ENCODE measurements at places on chromosomes 1 and 21.

DNA sequence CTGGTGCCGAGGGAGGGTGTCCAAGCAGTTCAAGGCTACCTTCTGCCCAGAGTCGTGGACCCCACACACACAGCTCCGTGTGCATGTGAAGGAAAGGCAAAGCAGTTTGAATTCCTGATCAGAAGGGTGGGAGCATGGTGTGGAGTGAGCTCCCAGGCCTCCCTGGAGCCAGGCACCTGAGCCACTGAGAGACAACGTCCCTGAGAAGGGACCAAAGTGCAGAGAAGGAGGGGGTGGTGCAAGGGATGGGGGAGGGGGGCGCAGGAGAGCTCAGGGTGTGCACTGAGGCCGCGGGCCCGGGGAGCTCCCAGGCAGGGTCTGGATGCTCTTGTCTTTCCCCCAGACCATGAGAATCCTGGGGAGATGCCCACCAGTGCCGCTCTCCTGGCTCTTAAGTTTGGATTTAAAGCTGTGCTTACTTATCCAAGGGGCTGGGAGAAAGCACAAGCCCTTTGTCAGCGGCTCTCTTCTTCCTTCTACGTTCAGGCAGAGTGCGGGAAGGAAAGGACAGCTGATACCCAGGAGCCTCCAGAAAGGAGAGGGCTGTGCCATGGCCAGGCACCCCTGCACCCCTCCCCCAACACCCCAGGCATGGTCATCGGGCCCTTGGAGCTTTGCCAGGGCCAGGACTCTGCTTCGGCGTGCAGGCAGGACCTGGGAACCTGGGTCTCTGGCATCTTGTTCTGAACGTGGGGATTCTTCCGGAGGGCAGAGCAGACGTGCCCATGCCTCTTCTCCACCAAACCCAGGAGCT lies 24.1 kb downstream of the ACTA1 start:
- DNase-seq: no peak

DNA sequence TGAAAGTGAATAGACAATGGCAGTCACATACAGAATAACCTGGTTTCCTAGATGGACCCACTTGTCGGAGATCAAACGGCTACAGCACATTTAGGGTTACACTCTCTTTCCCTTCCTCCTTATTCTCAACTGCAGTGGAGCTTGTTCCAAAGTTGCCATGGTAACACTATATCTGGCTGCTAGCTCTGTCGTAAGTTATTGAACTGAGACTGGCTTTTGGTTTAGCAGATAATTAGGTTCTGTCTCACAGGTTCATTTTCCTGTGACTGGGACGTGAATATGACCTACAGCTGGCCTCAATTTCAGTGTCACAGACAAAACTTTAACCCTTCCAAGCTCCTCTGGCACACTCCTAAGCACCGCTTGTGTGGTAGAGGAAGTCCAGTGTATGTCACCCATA lies 875.8 kb downstream of the USP25 start:
- no peak for DNase-seq

GRCh38 chr21:41227357-41228005 lies 59.5 kb downstream of the BACE2 start:
- no peak for DNase-seq

GRCh38 chr1:205504311-205505075 lies at the start of gene CDK18:
Gene CDK18, plus strand, starts transcription at chr1:205504669. Its CDS starts 18,499 bp downstream, at chr1:205523168.
- DNase-seq: peak; percentile 94

GRCh38 chr1:166172106-166172505 lies 5.3 kb upstream of the FAM78B start:
- no peak for DNase-seq

DNA sequence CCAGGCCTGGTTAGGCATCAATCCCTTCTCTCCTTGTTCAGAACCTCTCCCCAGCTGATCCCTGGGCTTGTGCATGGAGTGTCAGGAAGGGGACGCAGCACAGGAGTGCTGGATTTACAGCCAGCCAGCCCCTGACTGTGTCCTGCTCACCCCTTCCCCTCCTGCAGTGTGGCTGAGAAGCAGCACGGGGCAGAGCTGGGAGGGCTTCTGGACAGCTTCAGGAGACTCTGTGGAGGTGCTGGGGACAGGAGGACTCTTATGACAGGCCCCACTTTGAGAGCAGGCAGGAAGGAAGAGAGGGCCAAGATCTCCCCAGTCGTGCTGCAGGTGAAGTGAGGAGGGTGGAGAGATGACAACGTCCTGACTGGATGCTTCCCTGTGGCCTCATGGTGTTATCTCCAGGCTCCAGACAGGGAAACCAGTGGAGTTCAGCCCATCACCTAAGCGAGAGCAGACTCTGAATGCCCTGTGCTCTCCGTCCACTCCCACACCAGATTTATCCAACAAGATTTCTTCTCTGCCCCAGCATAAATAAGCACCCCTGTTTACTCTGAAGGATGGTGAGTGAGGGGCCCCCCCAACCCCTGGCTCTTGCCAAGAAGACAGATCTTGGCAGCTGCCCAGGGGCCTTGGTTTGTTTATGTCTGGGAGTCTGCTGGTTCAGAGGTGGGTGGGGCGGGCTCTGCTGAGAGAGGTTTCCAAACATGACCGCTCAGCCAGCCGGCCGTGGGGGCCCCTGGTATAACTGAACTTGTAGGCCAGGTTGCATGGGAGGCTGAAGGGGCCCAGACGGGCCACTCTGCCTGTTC lies 21.3 kb downstream of the TMCC2 start:
- DNase-seq: no peak
